ENCODE measurements at places on chromosomes 1 and 21.

DNA sequence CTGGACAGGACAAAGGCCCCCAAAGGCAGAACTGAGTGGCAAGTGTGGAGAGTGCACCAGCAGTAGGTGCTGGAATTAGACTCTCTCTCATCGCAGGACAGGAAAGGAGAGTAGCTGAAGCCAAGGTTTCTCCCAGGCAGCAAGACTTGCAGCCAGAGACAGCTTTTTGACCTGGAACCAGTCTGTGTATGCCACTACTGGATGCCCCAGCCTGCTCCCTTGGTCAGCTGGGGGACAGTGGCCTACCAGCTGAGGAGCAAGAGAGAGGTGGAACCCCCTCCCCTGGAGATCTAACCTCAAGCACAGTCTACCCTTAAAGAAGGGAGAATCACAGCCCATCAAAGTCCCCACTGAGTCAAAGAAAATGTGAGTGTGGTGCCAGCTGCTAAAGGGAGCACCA lies 375.7 kb downstream of the KCNH1 start:
- DNase-seq = no peak

DNA sequence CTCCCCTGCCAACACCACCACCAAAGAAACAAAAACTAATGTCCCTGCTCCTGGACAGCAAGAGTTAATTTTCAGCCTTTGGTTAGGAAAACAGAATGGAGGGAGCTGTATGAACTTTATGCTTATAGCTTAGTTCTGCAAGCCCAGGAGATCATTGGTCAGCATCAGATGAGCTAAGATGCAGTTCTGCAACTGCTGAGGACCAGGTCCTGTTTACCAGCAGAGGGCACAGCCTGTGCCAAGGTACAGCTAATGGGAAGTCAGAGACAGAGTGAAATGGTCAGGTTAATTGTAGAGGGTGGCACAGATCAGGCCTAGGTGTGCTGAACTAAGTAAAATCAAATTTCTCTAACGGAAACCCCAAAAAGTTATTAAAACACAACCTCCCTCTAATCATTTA lies 161.3 kb downstream of the ROR1 start:
- no peak for DNase-seq

- DNase-seq = no peak
These were observed 3.7 kb downstream of the LENEP start for GRCh38 chr1:154996966-154997701.

GRCh38 chr1:242205622-242206489 lies 207.0 kb upstream of the MAP1LC3C start:
- no peak for DNase-seq

DNA sequence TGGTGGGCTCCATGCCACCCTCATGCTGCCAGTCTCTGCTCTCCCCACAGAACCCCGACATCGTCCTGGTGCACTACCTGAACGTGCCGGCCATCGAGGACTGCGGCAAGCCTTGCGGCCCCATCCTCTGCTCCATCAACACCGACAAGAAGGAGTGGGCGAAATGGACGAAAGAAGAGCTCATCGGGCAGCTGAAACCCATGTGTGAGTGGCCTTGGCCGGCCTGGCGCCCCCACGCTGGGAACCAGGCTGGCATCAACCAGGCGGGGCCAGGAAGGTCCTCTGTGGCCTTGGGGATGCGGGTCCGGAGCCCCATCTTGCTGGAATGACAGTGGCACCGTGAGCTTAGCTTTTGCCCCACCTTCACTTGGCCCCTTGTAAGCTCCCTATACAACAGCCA lies 130.7 kb upstream of the VAMP3 start:
- DNase-seq = no peak

DNA sequence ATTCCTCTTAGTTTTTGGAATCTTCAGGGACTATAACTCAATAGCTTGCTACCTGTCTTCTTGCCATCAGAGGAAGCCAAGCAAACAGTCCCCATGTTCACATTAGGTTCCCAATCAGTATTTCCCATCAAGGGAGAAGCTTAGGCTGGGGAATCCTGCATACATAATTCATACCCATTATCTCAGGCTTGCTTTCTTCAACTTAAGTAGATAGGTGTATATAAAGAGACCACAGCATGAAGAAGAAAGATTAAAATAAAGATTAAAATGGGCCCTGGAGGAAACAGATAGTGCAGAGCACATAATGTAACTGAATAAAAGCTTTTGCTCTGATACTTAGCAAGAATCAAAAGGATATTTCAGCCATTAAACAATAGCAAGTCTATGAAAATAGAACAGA lies 29.0 kb upstream of the KCNK1 start:
- DNase-seq = no peak

- DNase-seq = no peak
These were observed 294.4 kb upstream of the NR5A2 start for GRCh38 chr1:199733125-199733524.

- DNase-seq = no peak
These were observed 2.3 kb upstream of the ACTA1 start for GRCh38 chr1:229436201-229436600.

GRCh38 chr1:99955375-99955774 lies 14.4 kb upstream of the SLC35A3 start:
- DNase-seq = no peak

DNA sequence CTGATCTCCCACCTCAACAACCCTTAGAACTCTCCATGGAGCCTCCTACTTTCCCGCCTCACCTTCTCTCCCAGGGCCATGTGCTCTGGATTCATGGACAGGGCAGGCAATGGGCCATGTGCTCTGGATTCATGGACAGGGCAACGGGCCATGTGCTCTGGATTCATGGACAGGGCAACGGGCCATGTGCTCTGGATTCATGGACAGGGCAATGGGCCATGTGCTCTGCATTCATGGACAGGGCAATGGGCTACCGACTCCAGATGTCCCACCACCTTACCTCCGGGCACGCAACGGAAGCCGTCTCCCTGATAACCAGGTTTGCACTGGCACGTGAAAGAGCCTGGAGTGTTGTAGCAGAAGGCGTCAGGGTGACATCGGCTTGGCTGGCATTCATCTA lies 53.2 kb downstream of the NID1 start:
- no peak for DNase-seq

All from DMS 273 treated with DMSO at 0.1 percent for 48 hours (cell line).